Muscle of leg (tissue), 16 donors: ENCODE measurements at places on chromosomes 3 and 15. TPM values are rescaled to one million over a fixed set of nuclear protein-coding genes. Genes with fewer than 3 reads are reported as not detected.

- H3K4me1 ChIP-seq = no peaks in the 10 kb centered on the region
- DNase-seq = no peak
- no peaks in the 10 kb centered on the region for H3K36me3 ChIP-seq
- no peak overlapping the region for H3K27ac ChIP-seq
These were observed 135.7 kb downstream of the ZPLD1 start for GRCh38 chr3:102570511-102570910.

DNA sequence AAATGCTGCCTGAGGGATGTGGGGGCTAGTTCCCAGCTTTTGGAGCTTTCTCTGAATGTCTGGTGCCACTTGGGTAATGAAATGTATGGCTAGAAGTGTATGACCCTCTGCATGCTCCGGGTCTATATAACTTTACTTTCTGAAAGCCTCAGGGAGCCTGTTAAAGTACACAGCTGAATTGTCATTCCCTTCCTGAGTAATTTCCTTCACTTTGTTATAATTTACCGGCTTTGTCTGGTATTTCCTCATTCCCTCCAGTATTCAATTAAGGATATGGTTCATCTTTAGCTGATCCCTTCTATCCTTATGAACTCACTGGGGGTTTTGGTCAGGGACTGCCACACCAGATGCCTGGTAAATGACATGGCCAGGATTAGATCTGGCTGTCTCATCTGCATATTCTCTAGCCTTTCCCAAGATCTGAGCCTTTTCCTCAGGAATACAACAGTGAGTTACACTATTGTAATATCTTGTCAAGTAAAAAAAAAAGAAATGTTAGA is 620.3 kb downstream of the ZPLD1 start:
- H3K36me3 ChIP-seq = no peaks in the 10 kb centered on the region
- no peak for DNase-seq

- no peaks in the 10 kb centered on the region for H3K27me3 ChIP-seq
- H3K36me3 ChIP-seq = no peaks in the 10 kb centered on the region
- H3K4me1 ChIP-seq = peaks cover 27% of the 10 kb centered on the region
- no peak overlapping the region for H3K27ac ChIP-seq
- DNase-seq = no peak
These were observed 129.0 kb upstream of the ARHGEF3 start for GRCh38 chr3:56930706-56931105.

- DNase-seq = no peak
- no peaks in the 10 kb centered on the region for H3K36me3 ChIP-seq
- H3K4me3 ChIP-seq = no peak overlapping the region
- H3K27ac ChIP-seq = no peak overlapping the region
- peaks cover 3% of the 10 kb centered on the region for H3K4me1 ChIP-seq
These were observed 132.2 kb upstream of the TSC22D2 start for GRCh38 chr3:150275941-150276340.

GRCh38 chr3:174540116-174540908 is 318.8 kb upstream of the NAALADL2 start:
- peak; percentile 67 for DNase-seq
- H3K27ac ChIP-seq = peak overlapping the region; percentile 24
- H3K4me3 ChIP-seq = no peak overlapping the region
- H3K27me3 ChIP-seq = no peaks in the 10 kb centered on the region

CLEC3B gene
- polyA plus RNA-seq = 144 TPM

GRCh38 chr3:33855884-33856546 is 57.6 kb downstream of the PDCD6IP start:
- H3K27me3 ChIP-seq = no peaks in the 10 kb centered on the region
- H3K4me3 ChIP-seq = no peak overlapping the region
- H3K4me1 ChIP-seq = no peaks in the 10 kb centered on the region
- H3K27ac ChIP-seq = no peak overlapping the region
- peaks cover 9% of the 10 kb centered on the region for H3K36me3 ChIP-seq
